ENCODE measurements at places on chromosomes 6 and 20.
A peak's percentile ranks its signal among the peaks of the same experiment; 100 is the strongest.

GRCh38 chr6:19413323-19413722, 423.8 kb upstream of the ID4 start:
- DNase-seq: no peak

GRCh38 chr20:22020201-22020600, 314.7 kb downstream of the PAX1 start:
- DNase-seq: no peak

DNA sequence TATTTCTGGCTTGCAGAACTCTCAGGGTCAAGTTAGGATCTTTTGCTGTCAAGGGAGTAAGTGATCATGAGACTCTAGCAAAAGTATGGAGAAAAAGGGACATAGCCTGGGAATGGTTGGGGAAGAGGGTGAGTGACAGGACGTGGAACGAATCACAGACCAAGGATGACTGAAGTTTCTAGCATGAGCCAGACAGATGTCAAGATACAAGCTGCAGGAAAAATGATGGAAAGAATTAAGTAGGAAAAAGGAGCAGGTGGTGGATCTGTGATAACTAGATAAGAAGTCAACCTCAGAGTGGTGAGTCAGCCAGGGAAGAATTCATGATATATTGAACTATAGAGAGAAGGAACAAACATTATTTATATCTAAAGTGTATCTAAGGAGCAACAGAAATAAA, 159.8 kb upstream of the SYNDIG1 start:
- DNase-seq: peak; percentile 44

DNA sequence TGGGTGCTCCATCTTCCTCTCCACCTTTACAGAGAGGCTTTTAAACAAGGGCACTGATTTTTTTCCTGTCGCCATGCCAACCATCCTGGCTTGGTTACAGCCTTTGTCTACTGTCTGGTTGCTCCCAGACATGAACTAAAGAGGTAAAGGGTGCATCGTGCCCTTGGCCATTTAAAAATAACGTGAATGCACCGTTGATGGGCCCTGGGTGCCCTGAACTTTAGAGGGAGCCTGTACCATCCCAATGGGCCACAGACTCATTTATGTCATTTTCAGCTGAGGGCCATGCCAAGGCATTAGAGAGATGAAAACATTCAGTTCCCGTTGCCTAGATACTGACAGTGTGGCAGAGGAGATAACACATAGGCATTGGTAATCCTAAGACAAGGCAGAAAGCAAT, 23.3 kb downstream of the TMC2 start:
- no peak for DNase-seq

GRCh38 chr6:3353213-3353903, 94.6 kb downstream of the PSMG4 start:
- DNase-seq: no peak
